ENCODE measurements at places on chromosomes 5 and 9.
A peak's percentile ranks its signal among the peaks of the same experiment; 100 is the strongest.

DNA sequence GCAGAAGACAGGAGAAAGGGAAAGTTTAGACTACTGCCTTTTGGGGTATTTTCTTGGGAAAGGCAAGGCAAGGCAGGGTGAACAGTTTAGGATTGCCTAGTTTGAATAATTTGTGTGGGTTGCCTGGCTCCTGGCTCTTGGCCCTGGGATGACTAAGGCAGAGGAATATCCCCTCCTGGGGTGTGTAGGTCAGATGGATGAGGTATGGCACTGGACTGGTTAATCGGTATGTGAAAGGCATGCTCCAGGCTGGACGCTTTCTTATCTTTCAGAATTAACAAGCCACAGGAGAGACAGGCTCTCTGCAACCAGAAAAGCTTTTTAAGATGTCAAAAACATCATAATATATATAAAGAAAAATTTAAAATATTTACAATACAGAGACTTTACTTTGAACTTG lies 58.6 kb downstream of the STARD4 start:
- peak; percentile 11 for DNase-seq

GRCh38 chr9:75930190-75930589 lies 39.7 kb downstream of the PCSK5 start:
- no peak for DNase-seq

- DNase-seq: peak; percentile 14
Observed at GRCh38 chr9:30967476-30967875, 1417.0 kb upstream of the ACO1 start.

DNA sequence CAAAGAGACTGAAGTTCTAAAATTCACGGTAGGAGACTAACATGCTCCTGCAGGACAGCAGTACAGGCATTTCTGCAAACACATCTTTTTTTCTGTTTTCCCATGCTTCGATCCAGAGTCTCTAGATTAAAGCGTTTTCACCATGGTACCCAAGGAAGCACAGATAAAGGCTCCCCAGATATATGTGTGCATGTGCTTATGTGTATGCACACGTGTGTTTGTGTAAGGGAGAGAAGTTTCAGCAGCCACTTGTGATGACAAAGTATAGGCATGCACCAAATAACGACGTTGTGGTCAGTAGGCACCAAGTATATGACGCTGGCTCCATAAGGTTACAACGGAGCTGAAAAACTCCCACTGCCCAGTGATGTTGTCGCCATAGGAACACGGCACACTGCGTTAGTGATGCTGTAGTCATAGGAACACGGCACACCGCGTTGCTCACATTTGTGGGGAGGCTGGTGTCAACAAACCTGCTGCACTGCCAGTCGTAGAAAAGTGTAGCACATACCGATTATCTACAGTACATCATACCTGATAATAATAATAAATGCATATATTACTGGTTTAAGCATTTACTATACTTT lies 21.7 kb downstream of the MED10 start:
- DNase-seq: no peak

GRCh38 chr5:149356391-149356790 lies 1.5 kb upstream of the PCYOX1L start:
- DNase-seq: no peak

DNA sequence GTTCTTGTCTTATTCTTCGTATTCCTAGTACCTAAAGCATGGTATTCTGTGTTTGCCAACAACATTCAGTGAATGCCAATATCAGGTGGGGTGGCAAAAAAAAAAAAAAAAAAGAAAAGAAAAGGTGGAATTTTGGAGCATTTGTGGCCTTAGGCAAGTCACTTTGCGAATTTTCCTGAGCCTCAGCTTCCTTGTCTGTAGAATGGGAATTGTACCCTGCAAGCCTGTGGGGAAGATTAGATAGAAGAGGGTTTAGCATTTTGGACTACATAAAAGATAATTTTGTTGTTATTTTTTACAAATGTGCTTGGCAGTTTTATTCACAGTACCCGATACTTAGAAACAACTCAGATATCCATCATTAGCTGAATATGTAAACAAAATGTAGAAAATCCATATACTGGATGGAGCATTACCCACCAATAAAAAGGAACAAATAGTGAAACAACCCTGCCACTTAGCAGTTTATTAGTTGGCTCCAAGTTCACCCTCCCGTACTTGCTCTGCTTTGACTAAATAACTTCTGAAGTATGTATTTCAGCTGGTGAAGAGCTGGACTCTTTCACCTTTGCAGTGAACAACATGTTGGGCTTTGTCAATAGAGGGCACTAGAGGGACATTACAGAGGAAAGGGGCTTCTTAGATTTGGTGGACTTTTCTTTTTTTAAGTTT lies 13.6 kb downstream of the UBE2D2 start:
- peak; percentile 44 for DNase-seq

- no peak for DNase-seq
Observed at GRCh38 chr5:138748630-138749081, 4.6 kb upstream of the CTNNA1 start.

- no peak for DNase-seq
Observed at GRCh38 chr5:66633754-66634153, 37.6 kb downstream of the MAST4 start.

GRCh38 chr9:137049544-137050449 lies 3.8 kb upstream of the NPDC1 start:
- peak; percentile 73 for DNase-seq

DNA sequence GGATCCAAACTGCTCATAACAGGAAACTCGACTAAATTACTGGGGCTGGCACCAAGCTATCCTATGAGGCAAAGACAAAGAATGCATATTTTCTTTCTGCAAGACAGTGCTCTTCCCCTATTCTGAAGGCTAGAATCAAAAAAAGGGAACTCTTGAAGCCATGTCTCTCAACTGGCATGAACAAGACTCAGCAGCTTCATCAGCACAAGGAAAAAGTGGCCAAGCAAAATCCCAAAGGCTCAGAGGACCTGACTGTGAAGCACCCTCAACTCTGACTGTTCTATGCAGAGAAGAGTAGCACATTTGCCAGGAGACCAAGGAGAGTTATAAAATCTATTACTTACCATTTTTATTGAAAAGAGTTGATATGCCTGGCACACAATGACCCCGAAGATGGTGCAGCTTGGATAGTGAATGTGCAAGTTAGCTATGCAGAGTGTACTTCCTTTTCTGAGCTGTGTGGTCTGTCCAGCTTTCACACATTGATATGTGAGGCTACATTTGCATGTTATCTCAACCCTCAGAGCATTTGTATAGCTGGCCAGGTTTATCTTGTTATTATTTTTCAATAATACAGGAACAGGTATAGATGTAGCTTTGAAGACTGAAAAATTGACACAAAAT lies 51.0 kb upstream of the FYB1 start:
- DNase-seq: no peak

GRCh38 chr9:129559506-129559881 lies 61.4 kb downstream of the C9orf50 start:
- no peak for DNase-seq

GRCh38 chr9:14437354-14438231 lies 123.7 kb upstream of the NFIB start:
- no peak for DNase-seq

DNA sequence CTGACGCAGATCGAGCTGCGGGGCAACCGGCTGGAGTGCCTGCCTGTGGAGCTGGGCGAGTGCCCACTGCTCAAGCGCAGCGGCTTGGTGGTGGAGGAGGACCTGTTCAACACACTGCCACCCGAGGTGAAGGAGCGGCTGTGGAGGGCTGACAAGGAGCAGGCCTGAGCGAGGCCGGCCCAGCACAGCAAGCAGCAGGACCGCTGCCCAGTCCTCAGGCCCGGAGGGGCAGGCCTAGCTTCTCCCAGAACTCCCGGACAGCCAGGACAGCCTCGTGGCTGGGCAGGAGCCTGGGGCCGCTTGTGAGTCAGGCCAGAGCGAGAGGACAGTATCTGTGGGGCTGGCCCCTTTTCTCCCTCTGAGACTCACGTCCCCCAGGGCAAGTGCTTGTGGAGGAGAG lies 4.6 kb upstream of the PHYHD1 start:
- no peak for DNase-seq

DNA sequence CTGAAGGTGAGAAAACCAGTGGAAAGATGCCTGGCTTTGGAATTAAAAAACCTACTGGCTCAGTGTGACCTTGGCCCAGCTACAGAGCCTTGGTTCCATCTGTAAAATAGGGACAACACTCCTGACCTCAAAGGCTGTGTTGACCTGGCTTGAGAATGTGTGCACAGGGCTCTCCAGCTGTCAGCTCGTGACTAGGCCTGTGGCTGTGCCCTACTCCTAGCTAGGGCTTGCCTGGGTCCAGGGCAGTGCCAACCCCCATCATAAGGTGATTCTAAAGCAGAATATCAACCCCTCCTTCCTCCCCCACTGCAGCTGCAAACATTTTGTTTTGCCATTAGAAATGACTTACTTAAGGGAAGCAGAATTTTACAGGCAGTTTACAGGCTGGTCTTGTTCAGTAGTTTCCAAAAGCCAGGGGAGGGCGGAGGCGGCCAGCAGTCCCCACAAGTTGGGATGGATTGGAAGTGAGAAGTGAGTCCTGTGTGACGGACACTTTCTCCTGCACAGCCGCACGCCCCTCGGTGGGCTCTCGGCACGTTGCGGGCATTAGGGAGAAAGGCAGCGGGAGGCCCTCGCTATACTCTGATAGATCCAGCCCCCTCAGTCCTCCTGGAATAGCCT lies 7.3 kb downstream of the PITX1 start:
- DNase-seq: no peak

- DNase-seq: no peak
Observed at GRCh38 chr5:128424646-128425045, 113.4 kb downstream of the FBN2 start.

DNA sequence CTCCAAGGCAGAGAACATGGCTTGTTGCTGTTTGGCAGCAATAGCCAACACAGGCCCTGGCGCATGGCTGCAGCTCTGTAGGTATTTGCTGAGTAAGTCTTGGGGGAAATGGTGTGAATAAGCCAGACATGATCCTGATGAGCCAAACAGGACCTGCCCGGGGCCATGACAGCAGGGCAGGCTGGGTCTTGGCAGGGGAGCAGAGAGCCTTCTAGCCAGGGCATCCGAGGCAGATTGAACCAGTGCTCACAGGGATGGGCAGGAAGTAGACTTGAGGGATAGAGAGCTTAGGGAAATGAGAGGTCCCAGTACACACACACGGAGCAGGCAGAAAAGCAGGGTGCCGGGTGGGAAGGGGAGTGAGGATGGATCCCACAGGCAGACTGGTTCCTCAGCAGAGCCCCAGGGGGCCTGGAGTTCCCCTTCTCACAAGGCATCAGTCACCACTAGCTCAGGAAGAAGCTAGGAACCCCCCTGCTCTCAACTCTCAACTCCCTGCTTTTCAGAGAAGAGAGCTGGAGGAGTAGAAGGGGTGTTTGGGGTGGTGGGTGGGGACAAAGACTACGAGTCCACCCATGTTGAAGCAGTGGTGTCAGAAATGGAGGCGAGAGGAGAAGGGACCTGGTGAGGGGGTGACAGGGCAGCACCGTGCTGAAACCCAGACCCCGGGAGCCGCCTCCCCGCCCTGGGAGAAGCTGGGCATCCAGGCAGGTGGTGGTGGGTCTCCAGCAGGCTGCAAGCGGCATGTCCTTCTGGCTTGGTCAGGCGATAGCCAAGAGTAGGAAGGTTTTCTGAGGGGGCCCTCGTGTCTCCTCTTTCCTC lies 111.1 kb downstream of the RGS3 start:
- DNase-seq: no peak

DNA sequence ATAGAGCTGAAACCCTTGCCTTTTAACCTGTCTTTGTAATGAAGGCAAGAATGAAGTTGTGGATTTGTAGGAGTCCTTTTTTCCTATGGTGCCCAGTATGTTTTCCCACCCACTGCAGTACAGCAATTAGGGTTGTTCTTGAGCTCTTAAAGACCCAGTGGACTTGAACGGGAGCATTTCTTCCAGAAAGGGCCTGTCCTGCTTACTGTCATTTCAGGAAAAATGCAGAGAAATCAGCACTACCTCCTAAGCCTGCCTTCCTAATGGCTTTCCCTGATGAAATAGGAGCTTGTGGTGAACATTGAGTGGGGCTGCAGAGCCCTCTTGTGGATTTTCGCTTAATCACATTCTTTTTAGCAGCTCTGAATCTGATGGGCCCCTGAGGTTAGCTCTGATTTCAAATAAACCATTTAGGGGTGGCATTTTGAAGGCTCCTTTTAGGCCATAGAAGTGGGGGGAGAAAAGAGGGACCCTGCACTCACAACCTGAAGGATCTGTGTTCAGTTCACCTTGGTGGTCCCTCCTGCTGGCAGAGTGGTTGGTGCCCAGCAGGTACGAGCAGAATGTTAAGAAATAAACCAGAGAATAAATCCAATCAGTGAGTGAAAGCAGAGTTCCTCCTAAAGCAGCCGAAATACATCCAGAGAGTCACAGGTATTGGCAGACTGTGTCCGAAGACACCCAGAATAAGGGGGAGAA lies 188.0 kb upstream of the KLF9 start:
- DNase-seq: peak; percentile 59

GRCh38 chr5:12023614-12024241 lies 119.5 kb upstream of the CTNND2 start:
- DNase-seq: no peak

DNA sequence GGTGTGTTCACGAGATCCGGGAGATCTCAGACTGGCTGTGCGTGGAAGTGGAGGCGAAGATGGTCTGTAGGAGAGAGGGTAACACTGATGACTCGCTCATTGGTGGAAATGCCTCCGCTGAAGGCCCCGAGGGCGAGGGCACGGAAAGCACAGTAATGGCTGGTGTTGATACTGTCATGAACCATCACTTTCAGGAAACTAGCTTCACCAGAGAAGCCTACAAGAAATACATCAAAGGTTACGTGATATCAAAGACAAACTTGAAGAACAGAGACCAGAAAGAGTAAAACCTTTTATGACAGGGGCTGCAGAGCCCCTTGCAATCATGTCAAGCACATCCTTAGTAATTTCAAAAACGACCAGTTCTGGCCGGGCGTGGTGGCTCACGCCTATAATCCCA lies 265.7 kb downstream of the GOLPH3 start:
- no peak for DNase-seq

DNA sequence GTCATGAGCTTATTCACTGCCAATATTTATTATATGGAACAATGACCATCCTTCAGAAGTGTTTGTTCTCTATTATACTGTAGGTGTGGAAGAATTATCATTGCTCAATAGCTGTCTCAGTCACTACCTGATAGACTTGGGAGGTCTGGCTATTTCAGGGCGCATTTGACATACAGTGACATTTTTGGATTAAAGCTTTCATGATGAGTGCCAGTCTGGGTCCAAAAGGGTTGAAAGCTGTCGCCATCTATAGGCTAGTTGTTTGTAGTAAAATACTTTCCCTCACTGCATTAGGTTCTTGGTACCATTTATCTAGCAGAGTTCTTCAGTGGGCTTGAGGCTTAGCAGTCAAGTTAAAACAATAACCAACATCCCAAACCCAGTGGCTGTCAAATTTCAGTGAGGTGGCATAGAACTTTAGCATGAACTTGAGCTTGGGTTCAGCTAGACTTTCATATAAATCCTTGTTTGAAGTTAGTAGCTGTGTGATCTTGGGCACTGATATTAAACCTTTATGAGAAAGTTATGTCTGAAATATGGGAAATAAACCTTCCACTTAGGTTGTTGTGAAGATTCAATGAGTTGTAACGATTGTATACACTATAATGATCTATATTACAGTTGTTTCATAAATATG lies 110.5 kb upstream of the CDKN2B start:
- DNase-seq: no peak

Measured in A549 (cell line).